ENCODE measurements at places on chromosomes 4 and X. TPM values are rescaled to one million over a fixed set of nuclear protein-coding genes. Genes with fewer than 3 reads are reported as not detected.

The RPA4 gene
- total RNA-seq, result 0.22 TPM

The CT45A2 gene
- total RNA-seq, result not detected

The STBD1 gene
- total RNA-seq, result 16.9 TPM

The SYNPO2 gene
- 0.37 TPM for total RNA-seq

The CYLC1 gene
- total RNA-seq, result not detected

The ARAP2 gene
- total RNA-seq, result 3.0 TPM

- peak; percentile 30 for DNase-seq
Observed at GRCh38 chrX:747176-747575, 116.6 kb downstream of the SHOX start.

DNA sequence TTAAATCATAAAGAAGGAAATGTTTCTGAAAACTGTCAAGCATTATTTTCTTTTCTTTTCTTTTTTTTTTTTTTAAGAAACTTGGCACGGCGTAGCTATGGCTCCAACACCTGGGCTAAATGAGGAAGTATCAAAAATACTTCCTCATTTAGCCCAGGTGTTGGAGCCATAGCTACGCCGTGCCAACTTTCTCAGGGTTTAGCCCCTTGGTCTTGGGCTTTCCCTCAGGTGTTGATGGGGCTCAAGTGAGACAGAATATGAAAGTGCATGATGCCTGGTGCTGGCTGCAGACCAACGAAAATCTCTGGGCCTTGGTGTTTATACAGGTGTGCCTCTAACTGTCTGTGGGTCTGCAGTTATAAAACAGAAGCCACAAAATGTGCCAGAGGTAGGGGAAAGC lies 132.7 kb downstream of the ARHGAP24 start:
- DNase-seq, result no peak

GRCh38 chr4:102143433-102143832 lies 201.8 kb downstream of the SLC39A8 start:
- no peak for DNase-seq

DNA sequence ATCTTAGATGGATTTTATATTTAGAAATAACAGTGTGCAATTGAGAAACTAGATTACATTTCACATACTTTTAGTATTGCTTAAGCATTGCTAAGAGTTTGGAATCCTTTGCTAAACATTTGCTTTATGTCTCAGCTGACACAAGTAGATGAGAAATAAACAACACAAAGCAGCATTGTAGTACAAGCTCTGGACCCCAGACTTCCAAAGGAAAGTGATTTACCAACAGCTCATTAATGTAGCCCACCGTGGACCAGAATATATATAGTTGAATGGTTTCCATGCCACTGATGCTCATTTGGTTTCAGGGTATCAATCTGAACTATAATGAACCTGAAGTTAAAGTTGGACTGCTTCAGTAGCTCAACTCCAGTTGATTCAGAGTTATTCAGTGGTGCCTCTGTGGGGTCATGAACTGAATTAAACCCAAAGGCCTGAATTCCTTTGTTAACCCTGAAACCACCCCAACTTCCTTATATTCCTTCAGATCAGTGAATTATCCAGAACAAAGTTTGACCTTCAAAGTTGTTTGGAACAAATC lies 132.1 kb upstream of the NEIL3 start:
- DNase-seq, result no peak

DNA sequence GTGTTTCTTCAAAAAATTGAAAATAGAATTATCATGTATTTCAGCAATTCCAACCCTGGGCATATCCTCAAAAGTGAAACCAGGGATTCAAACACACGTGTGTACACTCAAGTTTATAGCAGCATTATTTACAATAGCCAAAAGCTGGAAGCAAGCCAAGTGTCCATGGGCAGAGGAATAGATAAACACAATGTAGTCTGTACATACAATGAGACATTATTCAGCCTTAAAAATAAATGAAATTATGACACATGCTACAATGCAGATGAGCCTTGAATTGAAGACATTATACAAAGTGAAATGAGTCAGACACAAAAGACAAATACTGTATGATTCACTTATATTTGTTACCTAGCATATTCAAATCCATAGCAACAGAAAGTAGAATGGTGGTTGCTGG lies 853.4 kb downstream of the STIM2 start:
- DNase-seq, result no peak

- peak; percentile 17 for DNase-seq
Observed at GRCh38 chr4:2083826-2084160, 24.7 kb downstream of the NAT8L start.

- DNase-seq, result no peak
Observed at GRCh38 chrX:24643116-24643515, 4.0 kb downstream of the PCYT1B start.

DNA sequence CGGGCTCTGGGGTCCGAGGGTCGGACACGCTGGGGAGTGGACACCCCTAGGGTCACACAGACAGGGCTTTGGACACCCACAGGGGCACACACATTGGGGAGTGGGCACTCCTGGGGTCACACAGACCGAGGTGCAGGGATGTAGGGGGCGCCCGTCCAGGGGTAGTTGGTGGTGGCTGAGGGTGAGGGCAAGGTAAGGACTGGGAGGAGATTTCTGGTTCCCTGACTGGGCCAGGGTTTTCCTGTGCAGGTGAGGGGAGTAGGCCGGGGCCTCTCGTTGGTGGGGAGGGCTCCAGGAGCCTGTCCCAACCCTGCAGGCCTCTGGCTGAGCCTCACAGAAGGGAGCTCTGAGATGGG lies 21.9 kb upstream of the WDR45 start:
- DNase-seq, result peak; percentile 67

- DNase-seq, result no peak
Observed at GRCh38 chrX:96568071-96568470, 116.6 kb upstream of the DIAPH2 start.

DNA sequence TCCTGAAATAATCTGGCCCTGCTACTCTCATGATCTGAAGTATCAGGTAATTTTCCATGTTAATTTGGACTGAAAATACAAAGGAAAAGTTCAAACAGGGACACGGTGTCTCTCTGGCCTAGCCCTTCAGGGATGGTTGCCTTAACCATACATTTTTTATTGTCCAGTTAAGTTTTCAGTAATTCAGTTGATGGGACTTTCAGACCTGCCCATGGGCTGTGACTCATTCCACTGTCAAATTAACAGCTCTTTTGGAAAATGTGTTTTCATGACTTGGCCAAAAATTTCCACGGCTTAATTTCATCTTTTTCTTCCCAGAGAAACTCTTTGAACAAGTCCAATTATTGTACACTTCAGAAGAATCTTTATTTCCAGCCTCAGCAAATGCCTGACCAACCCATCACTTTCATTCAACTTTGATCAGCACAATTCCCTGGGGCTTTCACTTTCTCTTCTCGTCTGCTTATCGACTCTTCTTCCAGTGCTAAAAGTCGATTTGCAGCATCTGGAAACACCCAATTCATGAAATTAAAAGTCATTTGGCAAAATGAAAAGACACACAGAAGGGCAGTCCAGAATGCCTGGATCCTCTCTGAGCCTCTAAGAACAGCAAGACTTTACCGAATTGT lies 293.9 kb downstream of the RAB28 start:
- no peak for DNase-seq

GRCh38 chrX:132488819-132489577 lies at the start of gene MBNL3:
Gene MBNL3 (minus strand): TSS chrX:132489038. CDS start chrX:132439611, 49,427 bp downstream.
- DNase-seq, result peak; percentile 83

GRCh38 chr4:1090465-1091440 lies 22.6 kb downstream of the RNF212 start:
- DNase-seq, result no peak

DNA sequence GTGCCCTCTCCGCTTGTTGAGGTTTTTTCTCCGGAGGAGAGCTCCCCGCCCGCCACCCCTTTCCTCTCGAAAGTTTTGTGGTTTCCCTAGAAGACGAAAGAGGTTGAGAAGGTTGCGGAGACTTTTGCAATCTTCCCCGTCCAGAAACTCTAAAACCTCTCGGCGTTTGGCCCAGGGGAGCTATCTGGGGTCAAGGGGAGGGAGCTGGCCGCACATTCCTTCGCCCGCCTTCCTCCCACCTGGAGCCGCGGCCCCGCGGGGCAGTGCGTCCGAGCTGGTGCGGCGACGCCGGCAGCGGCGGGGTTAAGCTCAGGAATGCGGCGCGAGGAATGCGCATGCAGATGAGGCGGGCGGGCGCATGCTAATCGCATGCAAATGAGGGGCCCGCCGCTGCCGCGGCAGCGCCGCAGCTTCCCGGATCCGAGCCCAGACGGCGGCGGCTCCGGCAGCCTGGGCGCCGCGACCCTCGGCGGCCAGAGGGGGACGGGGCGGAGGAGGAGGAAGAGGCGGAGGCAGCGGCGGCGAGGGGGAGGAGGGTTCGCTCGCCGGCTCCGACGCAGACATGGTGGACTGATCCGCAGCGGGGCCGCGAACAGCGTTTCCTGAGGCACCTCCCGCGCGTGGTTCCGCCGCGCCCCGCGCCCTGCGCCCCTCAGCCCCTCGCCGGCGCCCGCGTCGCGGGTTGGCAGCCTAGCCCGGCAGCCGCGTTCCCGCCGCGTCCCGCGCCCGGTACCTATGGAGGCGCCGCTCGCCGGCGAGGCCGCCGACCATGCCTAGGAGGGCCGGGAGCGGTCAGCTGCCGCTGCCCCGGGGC lies at the start of gene WWC2:
WWC2 (plus strand) TSS at position 535 of the 814 bp plus-strand sequence; CDS start at position 770, 235 bp downstream.
- peak; percentile 98 for DNase-seq

DNA sequence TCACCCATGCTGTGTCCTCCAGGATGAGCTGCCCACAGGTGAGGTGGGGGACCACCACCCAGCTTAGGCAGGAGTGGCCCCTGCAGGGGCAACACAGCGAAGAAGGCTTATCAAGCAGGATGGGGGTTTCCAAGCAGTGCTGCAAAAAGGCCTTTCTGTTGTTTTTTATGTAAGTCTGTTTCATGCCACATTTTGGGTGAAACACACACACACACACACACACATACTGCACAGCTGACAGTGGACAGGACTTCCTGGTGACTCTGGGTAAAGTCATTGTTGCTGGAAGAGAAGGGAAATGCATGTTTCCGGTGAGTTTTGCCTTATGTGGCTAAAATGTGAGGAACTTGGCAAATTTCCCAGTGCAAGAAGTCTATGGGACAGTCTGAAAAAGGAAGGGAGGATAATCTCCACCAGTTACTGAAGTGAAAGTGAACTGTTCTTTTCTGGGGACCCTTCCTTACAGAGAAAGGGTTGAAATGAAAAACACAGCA lies 119.2 kb downstream of the IRF2 start:
- peak; percentile 38 for DNase-seq

DNA sequence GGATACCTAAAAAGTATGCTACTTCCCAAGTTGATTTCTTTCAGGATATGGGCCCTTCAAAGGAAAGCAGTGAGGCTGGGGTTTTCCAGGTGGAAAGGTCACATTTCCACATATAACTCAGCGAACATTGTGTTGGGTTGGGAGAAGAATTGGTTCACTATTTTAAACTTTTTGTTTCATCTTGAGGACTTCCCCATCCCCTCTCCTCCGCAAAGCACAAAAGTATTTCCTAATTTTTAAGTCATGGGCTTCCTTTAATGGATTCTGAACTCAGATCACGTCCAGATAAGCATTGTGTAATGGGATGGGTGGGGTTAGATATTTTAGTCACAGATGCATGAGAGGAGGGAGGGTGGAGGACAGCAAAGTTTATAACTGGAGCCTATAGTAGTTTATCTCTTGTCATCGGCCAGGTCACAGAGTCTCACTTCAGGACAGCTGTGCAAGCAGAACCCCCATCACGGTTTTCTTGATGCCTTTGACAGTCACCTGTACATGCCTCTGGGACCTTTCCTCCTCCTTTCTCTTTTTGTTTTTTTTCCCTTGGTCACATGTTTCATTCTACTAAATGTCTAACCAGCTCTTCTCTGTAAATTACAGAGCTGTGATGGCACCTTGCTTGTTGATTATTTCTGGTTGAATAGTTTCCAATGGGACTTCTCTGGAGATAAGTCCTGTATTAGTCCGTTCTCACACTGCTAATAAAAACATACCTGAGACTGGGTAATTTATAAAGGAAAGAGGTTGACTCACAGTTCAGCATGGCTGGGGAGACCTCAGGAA lies 115.4 kb downstream of the PTTG2 start:
- no peak for DNase-seq

GRCh38 chrX:143081231-143081630 lies 55.5 kb downstream of the SPANXN4 start:
- no peak for DNase-seq

DNA sequence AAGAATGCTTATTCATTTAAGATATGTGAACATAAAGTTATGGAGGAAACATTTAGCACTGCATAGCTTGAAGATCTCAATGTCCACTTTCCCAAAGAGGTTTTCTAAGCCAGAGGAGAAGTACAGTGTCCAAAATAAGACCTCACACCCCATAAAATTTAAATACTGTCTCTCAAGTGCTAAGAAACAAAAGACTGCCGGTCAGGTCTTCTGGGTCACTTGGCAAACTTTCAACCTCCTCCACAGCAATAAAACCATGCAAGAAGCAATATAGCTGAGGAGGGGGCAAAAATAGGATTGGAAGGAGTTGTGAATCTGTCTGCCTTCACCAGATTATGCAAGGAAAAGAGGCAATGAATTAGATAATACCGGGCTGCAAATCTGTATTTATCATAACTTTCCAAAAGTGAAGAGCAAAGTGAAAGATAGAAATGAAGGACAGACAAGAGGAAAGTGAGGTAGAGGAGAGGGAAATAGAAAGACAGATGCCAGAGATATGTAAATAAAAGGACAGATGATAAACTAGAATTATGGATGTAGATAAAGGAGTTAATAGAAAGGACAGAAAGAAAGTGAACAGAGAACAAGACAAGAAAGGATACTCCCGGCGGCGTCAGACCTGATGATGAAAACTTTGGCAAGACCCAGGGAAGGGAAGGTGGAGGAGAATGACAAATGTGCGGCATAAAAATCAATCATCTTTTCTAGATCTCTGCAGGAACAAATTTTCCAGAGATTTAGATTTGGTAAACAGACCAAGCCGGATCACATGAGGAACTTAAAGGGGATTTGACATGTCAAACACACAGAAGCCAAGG lies 152.7 kb upstream of the FAM241A start:
- no peak for DNase-seq

DNA sequence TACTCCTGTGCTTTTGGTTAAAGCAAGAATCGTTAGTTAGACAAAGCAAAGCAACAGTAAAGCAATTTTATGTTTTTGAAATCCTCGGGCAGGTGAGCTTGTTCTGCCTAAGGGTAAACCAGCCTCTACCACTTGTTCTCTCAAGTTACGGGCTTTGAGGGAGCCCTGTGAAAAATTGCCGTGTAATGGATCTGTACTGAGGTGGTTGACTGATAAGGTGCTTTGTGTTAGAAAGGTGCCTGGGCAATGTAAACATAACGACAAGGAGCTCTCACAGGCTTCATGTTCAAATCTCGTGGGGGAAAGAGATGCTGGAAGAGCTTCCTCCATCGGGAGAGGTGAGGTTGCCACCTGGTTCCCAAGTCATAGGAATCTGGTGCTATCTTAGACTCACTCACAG lies 111.8 kb downstream of the TRAPPC11 start:
- no peak for DNase-seq
